ENCODE measurements at places on chromosomes 16 and 17.
A peak's percentile ranks its signal among the peaks of the same experiment; 100 is the strongest.

DNA sequence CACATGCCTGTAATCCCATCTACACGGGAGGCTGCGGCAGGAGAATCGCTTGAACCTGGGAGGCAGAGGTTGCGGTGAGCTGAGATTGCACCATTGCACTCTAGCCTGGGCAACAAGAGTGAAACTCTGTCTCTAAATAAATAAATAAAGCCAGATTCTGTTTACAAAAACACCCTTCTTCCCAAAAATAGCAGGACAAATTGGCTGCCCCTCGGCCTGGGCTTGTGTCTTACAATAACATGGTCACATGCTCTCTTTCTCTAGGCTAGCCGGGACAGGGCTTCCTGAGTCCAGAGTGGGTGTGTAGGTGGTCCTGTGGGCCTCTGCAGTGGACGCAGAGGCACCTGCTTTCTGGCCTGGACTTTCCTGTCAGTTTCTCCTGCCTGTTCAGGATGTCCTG, 3.2 kb upstream of the EDC4 start:
- DNase-seq = no peak

- no peak for DNase-seq
These were observed 98.7 kb downstream of the NPIPB11 start for GRCh38 chr16:29307598-29308507.

GRCh38 chr16:620700-621525, 9.9 kb upstream of the WFIKKN1 start:
- no peak for DNase-seq

GRCh38 chr16:14202697-14203096, 131.6 kb downstream of the MRTFB start:
- DNase-seq = no peak

GRCh38 chr17:35023538-35023937, 40.0 kb downstream of the RFFL start:
- no peak for DNase-seq

- DNase-seq = no peak
These were observed 221.4 kb downstream of the KATNIP start for GRCh38 chr16:27771201-27771910.

DNA sequence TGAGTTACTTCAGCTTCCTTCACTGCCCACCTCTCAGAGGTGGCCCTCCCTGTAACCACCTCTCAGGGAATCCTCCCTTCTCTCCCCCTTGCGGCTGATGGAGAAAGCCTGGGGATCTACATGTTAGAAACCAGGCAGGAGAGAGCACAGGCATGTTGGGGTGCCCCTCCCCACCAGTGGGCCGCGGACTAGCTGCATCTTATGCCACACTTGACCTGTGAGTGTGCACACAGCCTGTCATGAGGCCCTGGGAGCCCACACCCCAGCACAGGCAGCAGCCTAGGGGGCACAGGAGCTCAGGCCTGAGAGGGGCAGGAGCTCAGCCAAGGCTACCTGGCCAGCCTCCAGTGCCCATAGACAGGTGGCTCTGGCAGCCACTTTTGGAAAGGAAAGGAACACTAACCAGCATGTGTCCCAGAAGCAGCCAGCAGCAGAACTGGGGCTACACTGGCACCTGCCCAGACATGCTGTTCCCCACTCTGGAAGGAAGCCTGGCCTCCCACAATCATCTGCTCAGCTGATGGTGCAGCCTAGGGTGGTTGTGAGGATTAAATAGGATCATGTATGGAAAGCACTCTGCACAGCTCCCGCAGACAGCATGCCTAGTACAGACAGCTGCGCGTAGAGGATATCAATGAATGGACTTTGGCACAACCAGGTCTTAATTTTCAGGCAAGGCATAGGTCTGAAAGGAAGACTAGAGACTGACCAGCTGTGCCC, 60.5 kb downstream of the TMEM132E start:
- DNase-seq = peak; percentile 71

DNA sequence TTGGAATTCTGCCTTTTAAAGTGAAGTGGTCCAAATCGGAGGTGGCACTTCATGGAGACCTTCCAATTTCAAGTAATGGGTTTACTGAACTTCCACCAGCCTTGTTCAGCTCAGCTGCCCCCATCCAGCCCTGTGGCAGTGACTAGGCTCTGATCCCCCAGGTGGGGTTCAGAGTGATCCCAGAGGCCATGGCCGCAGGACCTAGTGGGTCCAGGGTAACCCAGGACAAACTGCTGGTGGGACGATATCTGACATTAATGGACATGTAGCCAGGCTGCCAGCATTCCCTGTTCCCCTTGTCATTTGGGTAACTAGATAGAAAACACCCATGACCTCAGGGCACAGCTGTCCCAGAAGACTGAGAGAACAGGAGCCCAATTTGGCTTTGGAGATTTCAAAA, 209.9 kb downstream of the GSG1L start:
- DNase-seq = no peak

DNA sequence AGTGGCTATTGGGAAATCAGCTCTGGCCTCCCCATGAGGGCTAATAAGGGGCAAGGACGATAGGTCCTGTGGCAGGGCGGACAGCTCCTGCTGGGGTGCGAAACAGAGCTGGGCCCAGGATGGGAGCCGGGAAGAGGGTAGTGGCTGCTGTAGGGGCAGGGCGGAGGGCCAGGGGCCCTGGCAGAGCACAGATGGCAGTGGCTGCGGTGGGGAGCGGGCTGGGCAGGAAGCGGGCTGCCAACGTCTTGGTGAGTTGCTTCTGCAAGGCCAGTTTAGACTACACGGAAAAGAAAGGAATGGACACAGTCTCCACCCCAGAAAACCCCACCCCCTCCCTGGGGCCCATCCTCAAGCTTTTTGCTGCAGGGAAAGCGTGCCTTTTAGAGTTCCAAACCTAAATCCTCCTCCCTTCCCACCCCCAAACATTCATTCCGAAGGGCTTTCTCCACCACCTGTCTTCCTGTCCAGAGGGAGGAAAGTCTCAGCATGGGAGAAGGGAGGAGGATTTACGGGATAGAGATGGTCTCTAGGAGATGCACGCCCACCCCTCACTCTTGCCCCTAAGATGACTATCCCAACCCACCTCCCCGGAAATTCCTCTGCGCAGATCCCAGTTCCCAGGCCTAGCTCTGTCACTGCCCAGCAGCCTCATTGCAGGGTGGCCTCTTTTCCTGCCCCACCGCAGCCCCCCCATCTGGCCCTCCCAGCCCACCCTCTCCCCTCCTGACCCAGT, 7.1 kb downstream of the NKIRAS2 start:
- DNase-seq = no peak

DNA sequence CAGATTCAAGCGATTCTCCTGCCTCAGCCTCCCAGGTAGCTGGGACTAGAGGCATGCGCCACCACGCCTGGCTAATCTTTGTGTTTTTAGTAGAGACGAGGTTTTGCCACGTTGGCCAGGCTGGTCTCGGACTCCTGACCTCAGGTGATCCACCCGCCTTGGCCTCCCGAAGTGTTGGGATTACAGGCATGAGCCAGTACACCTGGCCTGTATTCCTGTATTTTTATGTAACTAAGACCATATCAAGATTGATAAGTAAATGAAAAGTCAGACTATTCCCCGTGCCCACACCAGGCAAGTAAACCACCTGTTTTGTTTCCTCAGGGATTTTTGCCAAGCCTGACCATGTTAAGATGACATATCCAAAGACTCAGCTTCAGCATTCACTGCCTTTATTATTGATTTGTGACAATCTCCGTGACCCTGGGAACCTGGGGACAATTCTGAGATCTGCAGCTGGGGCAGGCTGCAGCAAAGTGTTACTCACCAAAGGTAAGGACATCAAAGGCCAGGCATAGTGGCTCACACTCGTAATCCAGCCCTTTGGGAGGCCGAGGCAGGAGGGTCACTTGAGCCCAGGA, 5.6 kb downstream of the MRM3 start:
- DNase-seq = no peak
